ENCODE measurements at places on chromosomes 5 and 9.

GRCh38 chr5:33737697-33738096 lies 154.1 kb downstream of the ADAMTS12 start:
- DNase-seq = no peak

DNA sequence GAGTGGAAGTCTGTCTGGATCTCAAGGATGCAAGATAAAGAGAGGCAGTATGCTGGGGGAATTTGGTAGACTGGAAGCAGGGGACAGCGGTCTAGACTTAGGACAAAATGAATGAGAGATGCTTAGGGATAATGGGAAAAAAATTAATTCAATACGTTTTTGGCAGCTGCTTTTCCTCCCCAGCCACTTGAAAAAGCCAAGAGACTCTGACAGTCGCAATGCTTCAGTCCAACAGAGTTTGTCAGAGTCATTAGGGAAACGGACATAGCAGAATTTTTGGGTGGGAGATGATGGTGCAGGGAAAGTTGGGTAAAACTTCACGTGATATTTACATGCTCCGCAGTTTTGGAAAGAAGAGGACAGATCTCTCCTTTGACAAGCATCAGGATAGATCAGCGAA lies 129.7 kb downstream of the GOLPH3 start:
- DNase-seq = no peak

DNA sequence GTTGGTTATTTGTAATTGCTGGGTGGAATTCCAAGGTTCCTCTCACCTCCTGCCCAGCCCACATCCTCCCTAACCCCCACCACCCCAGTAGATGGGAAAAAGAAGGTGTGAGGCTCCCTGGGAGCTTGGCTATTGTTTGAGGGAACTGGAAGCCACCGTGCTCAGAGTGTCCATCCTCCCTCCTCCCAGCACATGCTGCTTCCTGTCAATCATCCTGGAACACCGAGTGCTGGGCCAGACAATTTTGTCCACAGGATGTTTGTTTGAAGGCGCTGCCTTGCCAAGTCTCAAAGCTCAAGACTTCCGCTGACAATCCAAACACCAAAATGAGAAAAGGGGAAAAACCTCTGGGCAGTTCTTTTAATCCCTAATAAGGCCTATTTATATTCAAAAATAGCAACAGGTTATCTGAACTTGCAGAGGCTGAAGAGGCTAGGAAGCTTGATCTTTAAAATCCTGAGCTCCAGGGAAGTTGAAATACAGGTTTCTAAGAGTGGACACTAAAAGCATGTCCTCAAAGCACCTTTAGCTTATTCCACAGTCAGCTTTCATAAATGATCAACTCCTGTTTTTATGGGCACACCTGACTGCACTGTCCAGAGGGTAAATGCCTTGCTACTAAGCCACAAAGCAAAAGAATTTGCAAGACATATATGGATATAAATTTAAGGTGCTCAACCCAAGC lies 286.7 kb downstream of the NFIB start:
- no peak for DNase-seq

GRCh38 chr9:113621309-113621791 lies 157.8 kb downstream of the RGS3 start:
- no peak for DNase-seq

DNA sequence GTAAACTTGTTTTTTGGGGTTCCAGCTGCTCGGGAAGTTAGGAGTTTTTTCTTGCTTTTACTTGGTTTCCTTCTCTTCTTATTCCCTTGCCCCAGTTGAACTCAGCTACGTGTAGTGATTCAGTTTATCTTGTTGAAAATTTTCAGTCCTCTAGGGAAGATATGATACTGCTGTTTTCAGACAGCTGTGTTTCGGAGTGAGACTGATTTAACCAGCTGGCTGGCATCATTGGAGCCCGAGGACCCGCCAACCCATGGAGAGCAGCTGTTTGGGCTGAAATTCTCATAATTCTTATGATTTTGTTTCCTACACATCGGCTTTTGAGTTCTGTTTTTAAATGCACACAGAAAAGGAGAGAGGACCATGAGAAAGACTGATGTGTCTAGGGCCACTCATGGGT lies 271.5 kb downstream of the NR3C1 start:
- DNase-seq = no peak

DNA sequence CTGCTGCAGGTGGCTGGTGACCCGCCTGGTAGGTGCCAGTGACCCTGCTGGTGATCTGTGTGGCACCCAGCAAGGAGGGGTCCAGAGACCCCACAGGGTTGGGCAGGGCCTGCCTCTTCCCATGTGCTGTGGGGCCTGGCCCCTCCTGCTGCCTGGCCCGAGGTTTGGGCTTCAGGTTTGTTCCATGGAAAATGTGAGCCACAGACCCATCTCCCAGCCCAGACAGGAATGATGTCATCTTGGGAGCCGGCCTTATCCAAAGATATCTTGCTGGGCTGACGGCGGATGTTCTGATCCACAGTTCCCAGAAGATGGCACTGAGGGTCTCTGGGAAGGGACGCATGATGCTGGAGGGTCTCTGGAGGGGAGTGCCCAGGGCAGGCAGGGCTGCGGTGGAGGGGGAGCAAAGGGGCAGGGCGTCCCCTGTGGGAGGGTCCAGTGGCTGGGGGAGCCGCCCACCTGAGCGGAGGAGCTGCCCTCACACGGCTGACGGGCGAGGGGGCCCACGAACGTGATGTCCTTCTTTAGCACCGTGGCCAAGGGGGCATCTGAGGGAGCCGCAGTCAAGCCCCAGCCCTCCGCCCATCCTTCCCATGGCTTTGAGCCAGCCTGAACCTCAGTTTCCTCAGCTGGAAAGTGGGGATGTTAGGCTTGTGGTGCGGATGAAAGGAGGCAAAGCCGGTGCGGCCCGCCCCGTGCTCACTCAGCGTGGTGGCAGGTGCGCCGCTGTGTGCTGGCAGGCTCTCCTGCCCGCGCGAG lies 68.1 kb downstream of the COL5A1 start:
- DNase-seq = no peak

DNA sequence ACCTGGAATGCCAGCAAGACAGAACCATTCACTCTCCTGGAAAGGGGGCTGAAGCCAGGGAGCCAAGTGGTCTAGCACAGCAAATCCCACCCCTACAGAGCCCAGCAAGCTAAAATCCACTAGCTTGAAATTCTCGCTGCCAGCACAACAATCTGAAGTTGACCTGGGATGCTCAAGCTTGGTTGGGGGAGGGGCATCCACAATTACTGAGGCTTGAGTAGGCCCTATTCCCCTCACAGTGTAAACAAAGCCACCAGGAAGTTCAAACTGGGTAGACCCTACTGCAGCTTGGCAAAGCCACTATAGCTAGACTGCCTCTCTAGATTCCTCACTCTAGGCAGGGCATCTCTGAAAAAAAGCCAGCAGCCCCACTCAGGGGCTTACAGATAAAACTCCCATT lies 17.3 kb downstream of the RIGI start:
- no peak for DNase-seq

- DNase-seq = no peak
Measured at GRCh38 chr9:127705577-127706379, 1.0 kb upstream of the CFAP157 start.

DNA sequence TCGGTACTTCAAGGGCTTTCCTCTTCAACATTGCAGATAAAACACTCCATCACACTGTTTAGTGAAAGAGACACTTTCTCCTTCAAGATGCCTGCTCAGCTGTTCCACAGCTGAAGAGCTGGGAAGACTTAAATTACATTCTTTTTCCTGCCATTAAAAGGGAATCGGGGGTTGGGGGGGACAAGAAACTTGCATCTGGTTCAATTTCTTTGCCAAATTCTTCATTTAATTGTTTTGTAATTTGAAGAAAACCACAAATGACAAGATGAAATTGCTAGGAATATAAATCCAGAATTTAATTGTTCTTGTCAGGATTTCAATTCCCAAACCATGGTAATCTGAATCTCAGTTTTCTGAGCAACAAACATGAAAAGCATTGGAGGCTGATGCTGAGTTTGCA lies 478.3 kb downstream of the EBF1 start:
- no peak for DNase-seq

- DNase-seq = no peak
Measured at GRCh38 chr5:133249593-133249992, 197.8 kb downstream of the HSPA4 start.

GRCh38 chr9:81408951-81409350 lies 280.4 kb downstream of the TLE1 start:
- DNase-seq = no peak

DNA sequence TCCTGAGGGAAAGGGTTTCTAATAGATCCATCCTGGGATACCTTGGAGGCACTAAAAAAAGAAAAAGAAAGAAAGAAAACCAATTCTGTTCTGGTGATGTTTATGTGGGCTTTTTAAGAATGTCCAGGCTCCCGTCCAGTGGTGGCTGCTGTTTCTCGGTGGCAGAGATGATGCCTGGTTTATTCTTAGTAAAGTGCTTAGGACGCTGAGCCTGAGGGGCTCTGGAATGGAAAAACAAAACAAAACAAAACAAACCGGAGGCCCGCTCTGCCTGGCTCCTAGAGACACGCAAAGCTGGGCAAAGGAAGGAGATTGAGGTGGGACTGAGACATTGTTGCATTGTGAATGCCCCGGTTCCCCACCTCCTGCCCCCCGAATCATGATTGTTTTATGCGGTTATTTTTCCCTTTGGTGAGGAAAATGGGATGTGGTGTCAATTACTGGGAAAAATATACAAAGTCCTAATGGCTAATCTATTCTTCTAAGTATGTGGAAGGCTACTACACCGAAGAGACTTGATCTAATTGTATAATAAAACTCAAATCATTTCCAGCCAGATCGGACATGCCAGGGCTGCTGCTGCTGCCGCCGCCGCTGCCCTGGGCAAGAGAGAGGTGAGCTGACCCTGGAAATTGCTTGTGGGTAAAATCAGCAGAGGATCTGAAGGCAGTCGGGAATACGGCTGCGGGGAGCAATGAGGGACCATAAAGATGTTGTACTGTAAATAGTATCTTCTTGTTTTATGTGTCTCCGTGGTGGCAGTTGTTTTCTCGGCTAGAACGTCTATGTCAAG lies 644.9 kb downstream of the CCDC171 start:
- no peak for DNase-seq

DNA sequence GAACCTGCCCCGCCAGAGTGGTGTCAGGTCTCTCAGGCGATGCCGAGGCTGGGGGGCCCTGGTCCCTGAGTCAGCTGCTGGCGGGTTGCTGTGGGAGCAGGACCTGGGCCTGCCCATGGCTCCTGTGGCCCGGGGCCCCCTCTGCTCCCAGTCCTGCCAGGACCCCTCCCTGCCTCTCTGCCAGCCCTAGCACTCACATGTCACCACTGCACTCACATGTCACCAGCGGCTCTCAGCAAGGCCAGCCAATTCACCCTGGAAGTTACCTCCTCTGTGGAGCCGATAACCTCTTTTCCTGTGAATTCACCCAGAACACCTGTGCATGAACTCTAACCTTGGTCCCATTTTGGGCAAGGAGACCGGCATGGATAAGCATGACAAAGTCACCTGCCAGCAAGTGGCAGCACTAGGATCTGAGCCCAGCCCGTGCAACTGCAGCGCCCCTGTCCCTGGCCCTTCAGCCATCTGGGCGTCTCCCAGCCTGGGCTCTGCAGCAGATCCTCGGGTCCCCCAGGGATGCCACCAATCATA lies 170.2 kb downstream of the GAPVD1 start:
- DNase-seq = no peak

DNA sequence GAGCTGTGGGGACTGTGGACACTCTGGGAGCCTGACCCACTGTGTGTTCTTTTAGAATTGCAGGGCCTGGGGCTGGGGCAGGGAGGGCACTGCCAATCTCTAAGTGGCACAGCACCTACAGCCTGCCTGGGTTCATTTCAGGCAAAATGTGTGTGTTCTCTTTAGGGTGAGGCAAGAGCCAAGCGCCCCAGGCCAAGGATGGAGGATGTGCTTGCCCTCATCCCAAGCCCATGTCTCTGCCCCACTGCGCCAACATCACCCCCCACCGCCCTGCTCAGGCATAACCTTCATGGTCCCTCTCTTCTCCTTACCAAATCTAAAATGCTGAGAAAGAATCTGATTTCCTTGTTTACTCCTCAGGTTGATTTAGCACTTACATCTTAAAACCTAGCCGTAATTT lies 304.4 kb downstream of the RAB3C start:
- DNase-seq = no peak

- DNase-seq = no peak
Measured at GRCh38 chr5:178421128-178421527, 169.1 kb downstream of the COL23A1 start.

DNA sequence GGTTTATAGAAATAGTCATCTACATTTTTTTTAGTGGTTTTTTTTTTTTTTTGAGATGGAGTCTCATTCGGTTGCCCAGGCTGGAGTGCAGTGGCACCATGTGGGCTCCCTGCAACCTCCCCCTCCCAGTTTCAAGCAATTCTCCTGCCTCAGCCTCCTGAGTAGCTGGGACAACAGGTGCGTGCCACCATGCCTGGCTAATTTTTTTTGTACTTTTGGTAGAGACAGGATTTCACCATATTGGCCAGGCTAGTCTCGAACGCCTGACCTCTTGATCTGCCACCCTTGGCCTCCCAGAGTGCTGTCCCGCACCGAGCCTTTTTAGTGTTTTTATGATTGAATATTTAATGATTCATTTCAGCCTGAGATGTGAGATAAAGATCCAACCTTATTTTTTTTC lies 27.3 kb downstream of the ANKRD33B start:
- no peak for DNase-seq

DNA sequence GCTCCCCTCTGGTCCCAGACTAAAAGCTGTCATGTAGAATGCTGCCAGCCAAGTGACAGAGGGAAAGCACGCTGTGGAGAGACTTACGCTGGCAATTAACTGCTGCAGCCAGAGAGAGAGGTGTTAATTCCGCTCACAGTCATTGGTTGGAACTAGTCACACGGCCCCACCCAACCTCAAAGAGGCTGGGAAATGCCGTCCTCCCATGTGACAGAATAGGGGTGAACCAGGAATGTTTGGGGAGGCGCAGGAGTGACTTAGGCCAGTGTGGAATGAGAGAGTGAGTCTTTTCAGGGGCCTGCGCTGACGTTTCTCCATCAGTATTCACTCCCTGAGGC lies 87.6 kb downstream of the AMBP start:
- DNase-seq = no peak

DNA sequence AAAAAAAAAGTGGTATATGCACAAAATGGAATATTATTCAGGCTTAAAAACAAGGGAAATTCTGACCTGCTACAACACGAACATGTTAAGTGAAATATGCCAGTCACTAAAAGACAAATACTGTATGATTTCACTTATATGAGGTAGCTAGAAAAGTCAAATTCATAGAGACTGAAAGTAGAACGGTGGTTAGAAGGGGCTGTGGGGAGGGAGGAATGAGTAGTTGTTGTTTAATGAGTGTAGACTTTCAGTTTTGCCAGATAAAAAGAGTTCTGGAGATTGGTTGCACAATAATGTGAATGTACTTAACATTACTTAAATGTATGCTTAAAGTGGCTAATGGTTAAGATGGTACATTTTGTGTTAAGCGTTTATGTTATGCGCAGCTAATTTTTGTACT lies 79.5 kb upstream of the IL12B start:
- DNase-seq = no peak

- peak; percentile 13 for DNase-seq
Measured at GRCh38 chr9:136658849-136659535, 3.7 kb upstream of the EGFL7 start.

DNA sequence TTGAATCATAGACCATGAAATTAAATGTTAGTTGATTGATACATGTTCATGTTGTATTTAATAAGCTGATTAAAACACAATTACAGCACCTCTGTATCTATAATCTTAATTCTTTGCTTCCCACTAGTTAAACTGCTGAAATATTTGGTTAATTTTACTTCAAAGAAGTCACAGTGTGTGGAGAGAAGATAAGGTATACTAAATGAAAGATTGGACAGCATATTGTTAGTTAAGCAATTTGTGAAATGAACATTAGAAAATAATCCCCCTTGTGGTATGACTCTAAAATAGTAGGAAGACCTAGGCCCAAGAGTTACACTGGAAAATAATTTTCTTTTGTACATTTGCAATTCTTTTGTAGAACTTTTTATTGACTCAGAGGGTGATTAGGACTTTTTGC lies 30.3 kb downstream of the MAN2A1 start:
- no peak for DNase-seq
